ENCODE measurements at places on chromosomes 12 and 14.

DNA sequence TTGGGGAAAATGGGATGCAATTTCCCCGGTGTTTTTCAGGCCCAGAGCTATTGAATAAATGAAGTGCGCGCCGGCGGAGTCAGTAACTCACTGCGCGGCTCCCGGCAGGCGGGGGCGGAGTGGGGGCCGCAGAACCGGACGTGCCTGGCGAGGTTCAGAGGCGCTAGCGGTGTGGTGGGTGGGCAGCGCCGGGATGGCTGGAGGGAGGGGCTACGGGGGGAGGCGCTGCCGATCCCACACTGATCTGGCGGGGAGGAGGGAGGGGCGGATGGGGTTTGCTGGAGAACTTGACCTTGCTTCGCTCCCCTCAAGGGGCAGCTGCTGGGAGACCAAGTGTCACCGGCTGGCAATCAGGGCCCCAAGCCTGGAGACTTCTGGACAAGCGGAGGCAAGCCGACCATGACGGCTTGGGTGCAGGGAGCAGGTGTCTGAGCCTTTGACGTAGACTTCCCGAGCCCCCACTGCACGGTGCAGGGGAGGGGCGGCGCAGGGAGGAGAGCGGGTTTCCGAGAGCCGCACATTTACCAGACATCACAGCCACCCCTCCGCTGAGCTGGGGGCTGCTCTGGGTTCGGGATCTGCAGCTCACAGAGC lies 174.1 kb upstream of the RTL1 start:
- DNase-seq, result peak; percentile 68

- DNase-seq, result no peak
These were observed 8.2 kb upstream of the GOLGA3 start for GRCh38 chr12:132836795-132837331.

DNA sequence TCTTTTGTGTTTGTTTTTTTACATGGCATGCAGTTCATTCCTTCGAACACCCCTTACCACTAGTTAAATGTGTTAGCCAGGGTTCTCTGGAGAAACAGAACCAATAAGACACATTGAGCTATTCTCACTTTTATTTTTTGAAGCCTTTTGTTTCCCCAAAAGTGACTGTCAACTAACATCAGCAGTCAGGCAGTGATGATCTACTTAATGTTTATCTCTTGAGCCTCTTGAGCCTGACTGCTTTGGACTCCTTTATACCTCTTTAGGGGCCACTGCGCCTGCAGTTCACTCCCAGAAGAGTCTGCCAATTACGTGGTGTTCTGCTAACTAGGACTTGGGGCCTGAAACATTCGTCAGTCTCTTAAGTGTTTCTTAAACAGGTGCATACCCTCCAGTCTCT lies 163.7 kb upstream of the FLRT2 start:
- no peak for DNase-seq

GRCh38 chr12:54882079-54882478 lies 27.8 kb downstream of the MUCL1 start:
- DNase-seq, result no peak

- no peak for DNase-seq
These were observed 39.8 kb downstream of the TRHDE start for GRCh38 chr12:72311946-72312345.

DNA sequence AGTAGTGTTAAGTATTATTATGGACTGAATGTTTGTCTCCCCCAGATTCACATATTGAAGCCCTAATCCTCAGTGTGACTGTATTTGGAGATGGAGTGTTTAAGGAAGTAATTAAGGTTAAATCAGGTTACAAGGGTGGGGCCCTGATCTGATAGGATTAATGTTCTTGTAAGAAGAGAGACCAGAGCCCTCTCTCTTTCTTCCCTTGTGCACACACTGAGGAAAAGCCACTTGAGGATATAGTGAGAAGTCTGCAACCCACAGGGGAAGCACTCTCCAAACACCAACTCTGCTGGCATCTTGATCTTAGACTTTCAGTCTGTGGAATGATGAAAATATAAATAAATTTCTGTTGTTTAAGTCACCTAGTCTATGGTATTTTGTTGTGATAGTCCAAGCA lies 2.2 kb upstream of the KLRG1 start:
- DNase-seq, result no peak

DNA sequence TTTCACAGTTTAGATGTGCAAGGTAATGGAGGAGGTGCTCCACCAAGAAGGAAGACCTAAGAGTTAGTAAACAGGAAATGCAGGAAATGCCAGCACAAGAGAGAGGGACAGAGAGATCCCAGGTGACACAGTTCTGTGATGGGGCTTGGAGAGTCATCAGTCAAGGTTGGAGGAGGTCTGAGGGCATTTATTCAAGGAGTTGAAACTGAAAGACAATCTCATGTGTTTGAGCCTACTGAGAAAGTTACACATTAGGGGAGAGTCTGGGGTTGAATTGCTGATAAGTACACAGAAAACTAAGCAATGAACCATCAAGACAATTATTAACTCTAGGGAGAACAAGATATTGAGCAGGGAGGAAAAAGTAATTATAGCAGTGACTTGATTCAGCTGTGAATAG lies 138.5 kb downstream of the ANO6 start:
- no peak for DNase-seq

DNA sequence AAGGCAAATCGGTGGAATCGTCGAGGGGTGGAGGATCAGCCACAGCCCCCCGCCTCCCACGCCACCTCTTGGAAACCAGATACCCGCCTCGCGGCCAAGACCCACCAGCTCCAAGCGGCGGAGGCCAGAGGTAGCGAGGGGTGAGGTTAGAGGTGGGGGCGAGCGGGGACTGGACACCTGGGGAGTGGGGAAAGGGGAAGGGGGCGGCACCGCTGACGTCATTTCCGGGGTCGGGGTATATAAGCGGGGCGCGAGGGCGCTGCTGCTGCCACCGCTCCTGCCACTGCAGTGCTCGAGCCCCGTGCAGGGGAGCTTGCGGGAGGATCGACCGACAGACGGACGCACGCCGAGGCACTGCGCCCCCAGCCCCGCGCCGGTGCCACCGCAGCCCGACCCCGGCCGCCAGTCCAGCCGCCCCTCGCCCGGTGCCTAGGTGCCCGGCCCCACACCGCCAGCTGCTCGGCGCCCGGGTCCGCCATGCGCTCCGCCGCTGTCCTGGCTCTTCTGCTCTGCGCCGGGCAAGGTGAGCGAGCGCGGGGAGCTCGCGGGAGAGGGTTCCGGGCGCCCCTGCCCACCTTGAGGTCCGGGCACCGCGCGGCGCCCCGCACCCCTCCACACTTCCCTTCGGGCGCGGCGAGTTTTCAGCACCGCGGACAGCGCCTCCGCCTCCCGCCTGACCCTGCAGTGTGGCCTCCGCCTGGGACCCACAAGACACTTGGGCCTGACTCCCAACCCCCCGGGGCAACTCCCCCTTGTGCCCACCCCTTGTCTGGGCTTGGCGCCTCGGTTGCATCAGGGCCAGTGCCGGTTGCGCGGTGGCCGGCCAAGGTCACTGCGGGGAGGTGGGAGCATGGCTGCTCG lies at the start of gene CHGA:
CHGA (plus strand) TSS at position 268 of the 861 bp plus-strand sequence; CDS start at position 478, 210 bp downstream.
- DNase-seq, result peak; percentile 59

DNA sequence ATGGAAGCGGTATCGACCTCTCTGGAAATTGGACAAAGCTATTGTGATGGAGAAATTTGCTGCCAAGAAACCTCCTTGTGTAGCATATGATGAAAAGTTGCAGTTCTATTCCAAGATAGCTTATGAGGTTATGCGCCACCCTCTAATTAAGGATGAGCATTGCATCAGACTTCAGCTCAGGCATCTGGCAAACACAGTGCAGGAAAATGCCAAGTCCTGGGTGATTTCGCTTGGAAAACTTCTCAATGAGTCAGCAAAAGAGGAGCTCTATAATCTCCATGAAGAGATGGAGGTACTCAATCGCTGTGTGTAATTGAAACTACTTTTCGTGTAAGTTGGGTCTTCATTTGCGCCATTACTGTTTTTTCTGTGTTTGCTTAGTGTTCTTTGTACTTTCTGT lies 51.2 kb downstream of the DNAH10 start:
- no peak for DNase-seq

- peak; percentile 59 for DNase-seq
These were observed 184.3 kb downstream of the ADGRD1 start for GRCh38 chr12:131137836-131138637.

- DNase-seq, result no peak
These were observed 35.7 kb downstream of the STK38L start for GRCh38 chr12:27279826-27280225.

DNA sequence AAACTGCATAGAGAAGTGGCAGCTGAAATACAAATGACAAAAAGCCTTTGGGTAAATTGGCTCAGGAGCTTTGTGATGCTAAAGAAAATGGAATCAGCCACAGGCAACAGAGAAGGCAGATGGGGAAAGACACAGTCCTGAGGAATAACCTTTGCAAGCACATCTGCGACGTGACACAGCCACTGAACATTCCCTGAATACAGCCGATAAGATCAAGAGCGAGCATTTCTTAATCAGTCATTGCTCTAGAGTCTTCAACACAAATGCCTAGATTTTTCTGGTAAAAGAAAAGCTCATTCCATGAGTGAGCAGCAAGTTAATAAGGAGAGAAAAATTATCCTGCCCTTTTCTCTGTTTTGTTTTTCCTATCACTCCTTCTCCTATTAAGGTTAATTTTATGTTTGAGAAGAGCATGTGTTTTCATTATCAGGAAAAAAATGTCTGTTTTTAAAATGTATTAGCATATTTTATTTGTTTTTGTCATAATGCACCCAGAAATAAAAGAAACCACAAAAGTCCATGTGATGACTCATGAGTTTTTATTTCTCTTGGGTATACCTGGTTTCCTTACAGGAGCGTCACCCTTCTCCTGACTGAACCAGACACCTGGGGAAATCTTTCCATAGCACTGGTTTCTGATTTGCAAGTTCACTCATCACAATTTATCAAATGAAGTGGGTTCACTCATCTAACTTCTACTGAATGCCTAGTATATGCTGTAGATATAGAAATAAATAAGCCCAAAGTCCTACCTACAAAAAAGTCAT lies 45.4 kb upstream of the PCED1B start:
- DNase-seq, result no peak

DNA sequence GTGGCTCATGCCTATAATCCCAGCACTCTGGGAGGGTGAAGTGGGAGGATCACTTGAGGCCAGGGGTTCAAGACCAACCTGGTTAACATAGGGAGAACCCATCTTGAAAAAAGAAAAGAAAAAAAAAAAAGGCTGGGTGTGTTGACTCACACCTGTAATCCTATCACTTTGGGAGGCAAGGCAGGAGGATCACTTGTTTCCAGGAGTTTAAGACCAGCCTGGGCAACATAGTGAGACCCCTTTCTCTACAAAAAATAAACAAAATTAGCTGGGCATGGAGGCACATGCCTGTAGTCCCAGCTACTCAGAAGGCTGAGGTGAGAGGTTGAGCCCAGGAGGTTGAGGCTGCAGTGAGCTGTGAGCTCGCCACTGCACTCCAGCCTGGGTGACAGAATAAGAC lies 23.0 kb upstream of the LRP1-AS start:
- DNase-seq, result no peak

DNA sequence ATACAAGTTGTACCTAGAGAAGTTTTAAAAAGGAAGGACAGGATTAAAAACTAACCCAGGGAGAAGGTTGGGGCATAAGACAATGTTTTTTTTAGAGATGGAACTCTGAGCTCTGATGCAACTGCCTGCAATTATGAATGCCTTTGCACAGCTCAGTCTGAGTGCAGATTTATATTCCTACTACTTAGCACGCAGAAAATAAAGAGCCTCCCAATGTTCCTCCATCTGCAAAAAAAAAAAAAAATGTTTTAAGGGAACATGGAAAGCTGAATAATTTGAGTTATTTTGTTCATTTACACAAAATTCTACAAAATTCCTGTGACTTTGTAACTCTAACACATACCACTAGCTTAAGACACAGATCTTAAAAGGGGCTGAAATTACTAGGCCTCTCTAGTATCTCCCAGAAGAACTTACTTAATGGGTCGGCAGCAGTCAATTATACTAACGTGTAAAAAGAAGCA lies 15.7 kb downstream of the CLIP1 start:
- no peak for DNase-seq

DNA sequence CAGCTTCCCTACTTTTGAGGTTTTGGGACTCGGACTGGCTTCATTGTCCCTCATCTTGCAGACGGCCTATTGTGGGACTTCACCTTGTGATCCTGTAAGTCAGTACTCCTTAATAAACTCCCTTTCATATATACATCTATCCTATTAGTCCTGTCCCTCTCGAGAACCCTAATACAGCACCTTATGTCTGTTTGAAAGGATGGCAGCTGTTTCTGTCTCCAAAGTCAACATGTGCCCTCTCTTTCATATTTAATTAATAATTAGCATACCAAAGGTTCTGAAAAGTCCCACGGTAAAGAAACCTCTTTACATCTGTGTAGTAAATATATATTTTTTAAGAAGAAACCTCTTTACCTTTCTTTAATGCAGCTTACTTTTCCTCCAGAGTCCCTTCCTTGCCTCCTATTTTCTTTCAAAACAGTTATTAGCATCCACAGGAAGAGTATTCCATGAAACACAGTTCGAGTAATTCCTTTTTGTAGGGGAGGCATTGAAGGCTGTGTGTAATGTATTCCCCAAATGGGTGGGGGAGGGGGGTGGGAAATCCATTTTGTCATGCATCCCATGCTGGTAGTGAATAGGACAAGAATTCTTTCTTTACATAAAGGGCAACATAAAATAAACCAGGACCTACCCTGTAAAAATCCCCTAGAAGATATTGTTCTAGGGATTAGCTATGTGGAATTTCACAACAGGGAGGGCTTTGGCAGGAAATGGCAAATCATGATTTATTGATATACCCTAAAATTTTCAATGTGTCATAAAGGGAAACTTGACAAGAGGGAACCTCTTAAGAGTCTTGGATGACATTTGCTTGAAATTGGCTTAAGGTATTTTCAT lies 241.5 kb downstream of the SUDS3 start:
- no peak for DNase-seq

DNA sequence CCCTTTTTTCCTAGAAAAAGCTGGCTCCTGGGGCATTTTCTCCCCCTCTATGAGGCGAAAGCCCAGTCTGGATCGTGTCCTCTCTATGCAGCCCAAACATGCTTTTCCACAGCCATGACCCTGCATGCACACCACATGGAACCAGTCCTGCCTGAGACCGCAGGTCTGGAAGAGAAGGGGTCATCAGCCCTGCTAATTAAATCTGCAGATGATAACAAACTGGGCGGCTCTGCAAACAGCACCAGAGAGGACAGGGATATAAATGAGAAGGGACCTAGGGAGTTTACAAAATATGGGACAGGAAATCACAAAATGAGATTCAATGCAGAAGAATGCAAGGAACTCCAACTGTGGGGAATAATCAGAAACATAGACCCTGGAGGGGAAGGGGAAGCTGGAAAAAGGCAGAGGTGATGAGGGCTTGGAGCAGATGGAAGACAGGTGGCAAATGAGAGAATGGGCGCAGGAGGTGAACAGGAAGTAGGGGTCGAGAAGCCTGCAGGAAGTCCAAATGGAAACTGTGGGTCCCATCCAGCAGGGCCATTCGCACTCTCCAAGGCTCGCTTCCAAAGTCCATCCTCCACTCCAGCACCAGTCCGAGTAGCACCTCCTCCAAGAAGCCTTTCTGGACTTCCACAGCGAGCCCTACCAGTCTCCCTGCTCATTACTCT lies 76.3 kb downstream of the ANO2 start:
- DNase-seq, result peak; percentile 71

- peak; percentile 39 for DNase-seq
These were observed 72.6 kb upstream of the NCOR2 start for GRCh38 chr12:124640056-124640455.

Measured in dermis microvascular lymphatic vessel endothelial cell (primary cell).